ENCODE measurements at places on chromosomes 16 and 17.

- DNase-seq: no peak
Observed at GRCh38 chr17:50071692-50072091, 15.8 kb downstream of the ITGA3 start.

GRCh38 chr17:17682737-17683680 lies 1.8 kb downstream of the RAI1 start:
- peak; percentile 86 for DNase-seq

DNA sequence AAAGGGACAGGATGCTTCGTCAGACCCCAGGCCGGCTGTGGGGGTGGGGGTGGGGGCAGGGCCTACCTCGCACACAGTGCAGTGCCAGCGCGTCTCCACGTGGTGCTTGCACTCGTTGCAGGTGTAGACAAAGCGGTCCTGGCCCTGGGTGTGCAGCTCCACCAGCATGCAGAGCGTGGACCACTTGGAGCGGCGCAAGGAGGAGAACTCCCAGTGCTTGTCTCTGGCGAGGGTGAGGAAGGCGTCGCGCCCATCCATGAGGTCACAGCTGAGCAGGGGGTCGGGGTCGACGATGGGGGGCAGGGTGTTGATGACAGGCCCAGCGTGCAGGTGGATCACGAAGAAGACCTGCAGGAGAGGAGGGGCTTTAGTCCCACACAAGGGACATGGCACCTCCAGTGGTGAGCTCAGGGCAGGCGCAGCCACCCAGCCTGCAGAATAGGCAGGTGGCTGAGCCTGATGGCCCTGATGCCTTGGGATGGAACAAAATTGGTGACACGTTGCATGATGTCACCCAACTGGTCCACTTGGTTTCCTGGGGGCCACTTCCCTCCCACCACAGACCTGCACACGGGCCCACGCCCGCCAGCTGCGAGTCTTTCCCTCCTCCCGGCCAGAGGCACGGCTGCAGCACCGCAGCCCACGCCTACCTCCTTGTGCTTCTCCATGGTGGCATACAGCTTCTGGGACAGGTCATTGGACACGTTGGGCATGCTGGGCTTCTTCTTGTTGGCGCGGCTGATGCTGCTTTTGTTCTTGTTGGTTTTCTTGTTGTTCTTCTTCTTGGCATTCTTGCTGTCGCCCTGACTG lies 14.0 kb upstream of the TRAP1 start:
- DNase-seq: no peak

GRCh38 chr17:72931163-72931562 lies 161.3 kb downstream of the SLC39A11 start:
- DNase-seq: no peak

- DNase-seq: no peak
Observed at GRCh38 chr17:57645950-57646665, 99.0 kb downstream of the CCDC182 start.

- no peak for DNase-seq
Observed at GRCh38 chr17:43395165-43395564, 3.6 kb upstream of the ARL4D start.

GRCh38 chr17:70912716-70913485 lies 743.6 kb downstream of the KCNJ2 start:
- DNase-seq: no peak

- DNase-seq: no peak
Observed at GRCh38 chr16:71851746-71852145, 6.0 kb downstream of the ATXN1L start.

GRCh38 chr16:2776500-2777139 lies 460 bp downstream of the ELOB start:
- peak; percentile 51 for DNase-seq

- DNase-seq: no peak
Observed at GRCh38 chr17:6328279-6328678, 106.6 kb downstream of the AIPL1 start.

DNA sequence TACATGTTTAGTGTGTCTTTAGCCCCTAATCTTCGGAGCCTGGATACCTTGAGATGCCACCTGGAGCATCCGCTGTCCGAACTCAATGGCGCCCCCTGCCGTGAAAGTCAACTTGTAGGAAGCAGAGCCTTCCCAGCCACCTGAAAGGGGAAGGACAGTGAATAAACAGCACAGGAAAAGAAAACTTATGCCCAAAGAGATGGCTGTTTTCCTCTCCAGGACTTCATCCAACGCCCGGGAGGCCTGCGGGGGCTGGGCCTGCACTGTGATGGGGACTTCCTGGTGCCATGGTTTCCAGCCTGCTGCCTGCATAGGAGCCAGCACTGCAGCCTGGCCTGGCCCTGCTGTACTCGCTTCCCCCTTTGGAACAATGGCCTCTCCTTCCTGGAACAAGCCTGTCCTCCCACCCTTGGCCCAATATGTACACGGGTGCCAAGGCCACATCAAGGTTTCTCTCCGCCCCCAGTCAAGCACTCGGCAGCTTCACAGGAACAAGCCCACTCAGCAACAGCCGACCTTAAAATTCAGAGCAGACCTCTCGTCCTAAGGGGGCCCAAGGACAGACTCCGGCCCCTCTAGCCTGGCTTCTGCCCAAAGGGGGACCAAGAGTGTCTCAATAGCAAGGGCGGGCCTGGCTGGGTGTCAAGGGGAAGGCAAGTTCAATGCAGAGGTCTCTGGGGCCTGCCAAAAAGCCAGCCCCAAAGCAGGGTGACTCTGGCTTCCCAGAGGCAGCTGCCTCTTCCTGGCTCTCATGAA lies 4.5 kb upstream of the UNC13D start:
- peak; percentile 96 for DNase-seq

DNA sequence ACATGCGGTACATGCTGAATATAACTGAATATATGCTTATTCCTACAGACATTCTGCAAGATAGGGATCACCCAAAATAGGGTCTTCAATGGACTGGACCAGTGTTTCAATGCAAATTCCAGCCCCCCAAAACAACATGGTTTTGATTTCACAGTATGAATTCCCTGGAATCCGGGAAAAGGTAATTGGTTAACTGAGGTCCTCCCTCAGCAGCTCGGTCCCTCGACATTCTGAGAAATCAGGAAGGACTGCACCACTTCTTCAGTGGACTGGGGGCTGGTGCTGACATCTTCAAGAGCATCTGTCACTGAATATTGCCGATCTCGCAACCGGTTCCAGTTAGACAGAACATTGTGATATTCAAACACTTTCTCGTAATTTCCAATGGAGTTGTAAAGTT lies 25.1 kb downstream of the CHCT1 start:
- DNase-seq: no peak

DNA sequence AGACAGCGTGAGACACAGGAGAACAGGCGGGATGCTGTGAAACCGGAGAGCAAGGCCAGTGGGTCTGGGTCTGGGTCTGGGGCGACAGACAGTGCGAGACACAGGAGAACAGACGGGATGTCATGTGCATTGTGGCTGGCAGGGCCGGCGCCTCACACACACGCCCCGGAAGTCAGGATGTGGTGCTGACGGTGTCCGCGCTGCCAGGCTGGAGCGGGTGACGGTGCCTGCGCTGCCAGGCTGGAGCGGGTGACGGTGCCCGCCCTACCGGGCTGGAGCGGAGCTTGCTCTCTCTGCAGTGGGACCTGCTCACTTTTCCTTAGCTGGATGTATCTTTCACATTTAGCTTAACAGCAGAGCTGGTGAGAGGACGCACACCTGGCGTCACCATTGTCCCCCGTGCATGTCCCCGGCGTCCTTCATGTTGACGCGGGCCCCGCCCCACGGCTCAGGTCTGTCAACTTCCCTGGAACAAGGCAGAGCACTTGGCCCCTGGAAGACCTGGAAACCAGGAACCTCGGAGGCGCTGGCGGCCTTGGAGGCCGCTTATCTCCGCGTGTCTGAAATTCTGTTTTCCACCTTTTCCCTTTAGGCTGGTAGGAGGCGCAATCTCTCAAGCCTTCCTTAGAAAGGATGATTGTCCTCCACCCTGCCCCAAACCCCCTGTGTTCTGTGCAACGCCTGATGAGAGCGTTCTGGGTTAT lies 43.0 kb upstream of the ZNF750 start:
- DNase-seq: peak; percentile 87

DNA sequence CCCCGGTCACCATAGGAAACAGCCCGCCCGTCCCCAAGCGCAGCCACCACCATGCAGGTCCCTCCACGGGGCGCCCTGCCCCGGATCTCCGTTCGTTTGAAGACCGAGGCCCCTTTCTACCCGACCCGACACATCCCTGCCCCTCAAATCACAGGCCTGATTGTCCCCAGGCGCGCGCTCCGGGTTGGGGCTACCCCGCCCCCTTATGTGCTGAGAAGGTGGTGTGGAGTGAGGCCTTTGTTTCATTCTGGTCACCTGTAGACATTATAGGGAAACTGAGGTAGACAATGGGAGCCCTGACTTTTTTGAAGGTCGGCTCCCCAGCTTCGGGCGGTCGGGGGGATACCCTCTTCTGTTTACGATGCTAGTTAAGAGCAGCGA lies 763 bp upstream of the ACTG1 start:
- DNase-seq: peak; percentile 77

DNA sequence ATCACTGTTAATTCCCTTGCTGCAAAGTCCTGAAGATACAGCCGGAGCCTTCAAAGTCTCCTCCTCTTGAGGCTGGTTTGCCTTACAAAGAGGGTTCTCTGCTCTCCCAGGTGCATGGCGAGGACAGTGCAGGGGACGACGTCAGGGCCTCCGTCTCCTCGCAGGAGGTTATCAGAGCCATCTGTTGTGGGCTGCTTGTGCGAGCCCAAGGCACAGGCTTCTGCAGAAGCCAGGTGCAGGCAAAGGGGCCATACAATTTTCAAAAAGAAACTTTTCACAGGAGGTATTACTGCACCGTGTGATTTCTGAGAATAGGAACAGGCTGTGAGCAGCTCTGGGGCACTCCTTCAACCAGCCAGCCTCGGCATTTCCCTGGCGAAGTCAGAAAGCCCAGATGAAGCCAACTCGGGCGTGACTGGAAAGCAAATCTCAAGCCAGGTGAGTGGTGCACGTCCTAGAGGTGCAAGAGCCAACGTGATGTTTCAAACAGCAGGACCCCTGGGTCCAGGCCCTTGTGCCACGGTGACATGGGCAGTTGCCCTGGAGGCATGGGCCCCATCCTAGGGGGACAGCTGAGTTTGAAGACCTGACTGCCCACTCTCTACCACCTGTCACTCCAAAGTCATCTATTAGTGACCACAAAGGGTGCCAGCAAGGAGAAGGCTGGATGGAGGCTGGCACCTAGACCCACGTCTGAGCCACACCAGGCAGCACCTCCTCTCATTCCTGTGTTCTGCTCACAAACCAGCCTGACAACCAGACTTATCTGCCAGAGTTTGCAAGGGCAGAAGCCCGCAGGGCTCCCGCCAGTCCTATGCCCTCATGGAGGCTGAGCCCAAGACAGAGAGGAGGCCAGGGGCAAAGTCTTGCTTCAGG lies 68.6 kb downstream of the SMPD3 start:
- no peak for DNase-seq

GRCh38 chr17:42809250-42809649 lies 10.6 kb downstream of the CNTD1 start:
- DNase-seq: no peak

DNA sequence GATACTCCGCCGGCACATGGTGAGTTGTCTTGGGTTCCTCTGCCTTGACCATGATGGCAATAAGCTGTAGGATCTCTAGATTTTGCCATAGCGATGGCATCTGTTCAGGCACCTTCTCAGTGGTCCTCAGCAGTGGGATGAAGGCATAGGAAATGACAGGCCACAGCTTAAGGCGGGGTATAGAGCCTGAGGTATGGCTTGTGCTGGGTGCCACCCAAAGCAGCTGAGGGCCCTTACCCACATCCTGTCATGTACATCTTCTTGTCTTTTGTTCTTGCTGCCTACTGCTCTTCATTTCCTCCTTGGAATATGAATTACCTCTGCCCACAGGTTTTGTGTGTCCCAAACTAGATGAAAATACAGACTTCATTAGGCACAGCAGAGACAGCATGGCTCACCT lies 29.5 kb downstream of the KAT7 start:
- DNase-seq: no peak

DNA sequence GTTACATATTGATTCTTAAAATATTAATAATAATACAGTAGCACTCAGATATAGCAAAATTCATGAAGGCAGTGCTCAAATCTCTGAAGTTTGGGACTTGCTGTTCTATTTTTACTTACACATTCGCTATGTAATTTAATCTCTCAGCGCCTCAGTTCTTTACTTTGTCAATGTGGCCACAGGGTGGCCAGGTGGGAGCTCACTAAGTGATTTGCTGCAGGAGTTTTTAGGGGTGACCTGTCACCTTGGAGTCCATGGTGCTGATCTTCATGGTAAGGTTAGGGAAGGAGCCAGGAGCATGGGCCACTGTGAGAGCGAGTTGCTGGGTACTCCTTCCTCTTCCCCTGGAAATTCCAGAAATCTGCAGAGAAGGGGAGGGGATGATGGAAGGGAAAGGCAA lies 28.1 kb downstream of the VWA3A start:
- no peak for DNase-seq

- no peak for DNase-seq
Observed at GRCh38 chr17:13355054-13355453, 246.7 kb downstream of the HS3ST3A1 start.

GRCh38 chr17:78676412-78677302 lies 99.5 kb upstream of the DNAH17 start:
- no peak for DNase-seq

DNA sequence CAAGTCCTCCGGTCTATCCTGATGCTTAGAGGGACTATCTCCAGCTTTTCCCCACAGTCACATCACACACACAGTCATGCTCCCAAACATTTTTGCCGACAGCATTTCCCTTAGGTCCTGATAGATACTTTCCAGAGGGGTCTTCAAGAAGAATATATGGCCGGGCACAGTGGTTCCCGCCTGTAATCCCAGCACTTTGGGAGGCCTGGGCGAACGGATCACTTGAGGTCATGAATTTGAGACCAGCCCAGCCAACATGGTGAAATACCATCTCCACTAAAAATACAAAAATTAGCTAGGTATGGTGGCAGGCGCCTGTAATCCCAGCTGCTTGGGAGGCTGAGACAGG lies 4.3 kb upstream of the GIP start:
- no peak for DNase-seq

DNA sequence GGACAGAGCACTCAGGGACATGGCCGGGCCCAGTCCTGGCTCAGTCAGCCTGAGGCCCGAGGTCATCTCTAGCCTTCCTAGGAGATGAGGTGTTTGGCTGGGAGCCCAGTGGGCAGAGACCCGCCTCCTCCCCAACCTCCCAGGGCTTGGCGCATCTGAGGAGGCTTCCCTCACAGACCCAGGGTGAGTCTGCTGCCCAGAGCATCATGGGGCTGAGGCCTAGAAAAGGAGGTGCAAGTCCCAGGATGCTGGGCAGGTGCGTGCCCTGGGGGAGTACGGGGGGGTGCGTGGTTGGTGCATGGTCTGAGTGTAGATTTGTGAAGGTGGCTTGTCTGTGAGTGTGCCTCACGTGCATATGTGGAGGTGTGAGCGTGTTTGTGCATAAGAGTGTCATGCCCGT lies 4.7 kb downstream of the PDE6G start:
- no peak for DNase-seq

DNA sequence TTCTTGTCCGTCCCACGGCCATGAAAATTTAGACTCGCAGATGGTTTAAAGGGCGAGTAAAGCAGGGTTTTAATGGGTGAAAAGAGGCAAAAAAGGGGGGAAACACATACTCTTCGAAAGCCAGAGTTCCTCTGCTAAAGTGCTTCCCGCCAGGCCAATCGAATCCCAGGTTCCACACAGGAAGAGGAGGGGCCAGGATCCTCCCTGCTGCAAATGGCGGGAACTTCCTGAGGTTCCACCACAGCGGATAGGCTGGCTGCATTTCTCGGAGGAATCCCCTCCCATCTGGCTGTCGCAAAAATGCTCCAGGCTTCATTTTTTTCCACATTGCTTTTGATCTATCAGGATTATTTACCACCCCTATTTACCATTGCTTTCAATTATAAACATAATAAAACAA lies 670.1 kb upstream of the CA10 start:
- no peak for DNase-seq
